ENCODE measurements at places on chromosomes 4 and X.

- DNase-seq = no peak
Measured at GRCh38 chr4:54897590-54897989, 227.8 kb downstream of the KDR start.

- DNase-seq = no peak
Measured at GRCh38 chrX:21167494-21167893, 206.7 kb upstream of the CNKSR2 start.

DNA sequence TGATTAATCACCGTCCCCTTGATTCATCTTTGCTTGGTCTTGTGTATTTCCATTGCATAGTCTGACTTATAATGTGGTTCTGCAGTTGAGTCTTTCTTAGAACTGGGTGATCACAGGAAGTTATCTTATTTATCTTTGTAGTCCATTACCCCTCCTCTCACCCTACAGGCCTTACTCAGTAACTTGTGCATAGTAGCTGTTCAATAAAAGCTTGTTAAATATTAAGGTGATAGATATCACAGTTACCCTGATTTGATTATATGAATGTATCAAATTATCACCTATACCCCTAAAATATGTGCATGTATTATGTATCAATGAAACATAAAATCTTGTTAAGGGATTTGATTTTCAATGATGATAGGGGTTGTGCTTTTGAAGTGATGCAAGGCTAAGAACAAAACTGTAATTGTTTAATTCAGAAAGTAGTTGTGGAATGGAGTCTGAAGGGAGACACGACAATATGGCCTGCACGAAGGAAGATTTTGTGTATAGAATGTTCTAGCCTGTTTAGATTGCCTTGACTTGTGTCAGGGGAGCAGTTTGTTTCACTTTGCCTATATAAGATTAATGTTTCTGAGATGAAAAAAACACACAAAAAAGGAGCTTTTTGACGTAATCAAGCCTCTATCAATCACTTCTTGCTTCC, 132.4 kb upstream of the LIMCH1 start:
- DNase-seq = no peak

GRCh38 chr4:8403976-8404375, 36.5 kb downstream of the ACOX3 start:
- no peak for DNase-seq

DNA sequence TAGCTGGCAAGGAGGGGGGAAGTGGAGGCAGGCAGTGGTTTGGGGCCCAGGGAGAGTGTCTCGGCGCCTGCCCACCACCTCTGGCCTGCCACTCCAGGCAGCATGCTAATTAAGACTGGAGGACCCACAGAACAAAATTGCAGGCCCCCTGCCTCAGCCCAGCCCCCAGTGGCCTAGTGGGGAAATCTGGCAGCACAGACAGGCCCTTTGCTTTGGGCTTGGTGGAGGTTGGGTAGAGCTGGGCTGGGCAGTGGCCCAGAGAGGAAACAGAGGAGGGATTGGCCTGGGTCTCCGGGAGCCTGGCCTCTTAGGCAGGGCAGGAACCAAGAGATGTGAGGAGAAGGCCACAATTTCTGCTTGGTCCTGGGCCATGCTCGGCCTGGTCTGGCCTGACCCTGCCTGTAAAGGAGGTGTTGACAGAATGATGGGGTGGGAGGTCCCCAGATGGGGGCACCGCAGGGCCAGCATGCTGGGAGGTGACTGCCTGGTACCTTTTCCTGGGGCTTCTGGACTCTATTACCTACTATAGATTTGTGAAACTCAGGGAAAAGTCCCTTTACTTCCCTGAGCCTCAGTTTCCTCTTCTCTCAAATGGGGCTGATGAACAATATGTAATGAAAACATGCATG, 92.4 kb upstream of the PJA1 start:
- DNase-seq = no peak

DNA sequence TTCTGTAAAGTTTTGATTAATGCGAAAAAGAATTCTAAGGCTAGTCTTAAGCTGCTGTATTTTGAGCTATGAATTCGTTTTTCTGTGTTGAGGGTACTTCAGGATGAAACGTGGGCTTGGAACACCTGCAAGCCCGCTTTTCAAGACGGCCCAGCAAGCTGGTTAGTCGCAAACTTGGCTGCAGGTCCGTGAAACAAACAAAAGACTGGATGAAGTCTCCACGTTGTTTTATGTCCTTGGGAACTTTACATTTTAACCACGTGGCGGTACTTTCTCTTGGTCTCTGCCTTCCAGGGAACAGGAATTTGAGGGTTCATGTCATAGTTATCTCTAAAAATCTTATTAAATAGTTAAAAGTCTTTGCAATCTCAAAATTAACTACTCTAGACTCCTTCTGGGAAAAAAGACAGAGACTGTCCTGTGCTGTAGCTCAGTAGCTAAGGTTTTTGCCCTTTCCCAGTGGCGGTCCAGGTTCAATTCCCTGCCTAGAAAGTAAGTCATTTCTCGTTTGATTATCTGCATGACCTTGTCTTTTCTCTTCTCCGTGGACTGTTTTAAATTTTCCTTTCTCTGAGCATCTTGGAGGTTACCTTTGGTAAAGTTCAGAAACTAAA, 21.0 kb downstream of the TENM3 start:
- no peak for DNase-seq

GRCh38 chrX:48035891-48036290, 29.1 kb downstream of the SPACA5 start:
- no peak for DNase-seq

DNA sequence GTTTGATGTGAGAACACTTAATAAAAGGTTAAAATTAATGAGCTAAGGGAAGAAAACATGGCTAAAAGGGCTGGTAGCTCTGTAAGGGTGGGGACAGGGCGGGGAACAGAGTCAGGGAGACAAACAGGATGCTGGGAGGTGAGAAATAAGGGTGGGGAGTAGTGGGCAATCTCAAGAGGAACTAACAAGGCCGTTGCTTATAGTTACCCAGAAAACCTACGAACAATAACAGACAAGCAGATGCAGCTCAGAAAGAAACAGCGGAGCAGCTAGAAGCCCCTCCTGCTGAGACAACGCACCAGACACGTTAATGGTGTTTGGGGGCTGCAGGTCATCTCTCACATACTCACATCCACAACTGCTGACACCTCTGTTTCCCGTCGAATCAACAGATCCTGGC, 9.7 kb upstream of the KLF3 start:
- no peak for DNase-seq

DNA sequence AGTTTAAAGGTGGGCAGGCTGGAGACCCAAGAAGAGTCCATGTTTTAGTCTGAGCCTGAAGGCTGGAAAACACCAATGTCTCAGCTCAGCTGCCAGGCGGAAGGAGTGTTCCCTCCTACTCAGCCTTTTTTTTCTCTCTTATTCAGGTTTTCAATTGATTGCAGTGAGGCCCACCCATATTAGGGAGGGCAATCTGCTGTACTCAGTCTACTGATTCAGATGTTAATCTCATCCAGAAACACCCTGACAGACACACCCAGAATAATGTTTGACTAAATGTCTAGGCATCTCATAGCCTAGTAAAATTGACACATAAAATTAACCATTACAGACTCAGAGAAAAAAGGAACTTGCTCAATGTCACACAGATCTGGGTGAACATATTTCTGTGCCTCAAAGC, 347.1 kb downstream of the GBA3 start:
- DNase-seq = no peak

DNA sequence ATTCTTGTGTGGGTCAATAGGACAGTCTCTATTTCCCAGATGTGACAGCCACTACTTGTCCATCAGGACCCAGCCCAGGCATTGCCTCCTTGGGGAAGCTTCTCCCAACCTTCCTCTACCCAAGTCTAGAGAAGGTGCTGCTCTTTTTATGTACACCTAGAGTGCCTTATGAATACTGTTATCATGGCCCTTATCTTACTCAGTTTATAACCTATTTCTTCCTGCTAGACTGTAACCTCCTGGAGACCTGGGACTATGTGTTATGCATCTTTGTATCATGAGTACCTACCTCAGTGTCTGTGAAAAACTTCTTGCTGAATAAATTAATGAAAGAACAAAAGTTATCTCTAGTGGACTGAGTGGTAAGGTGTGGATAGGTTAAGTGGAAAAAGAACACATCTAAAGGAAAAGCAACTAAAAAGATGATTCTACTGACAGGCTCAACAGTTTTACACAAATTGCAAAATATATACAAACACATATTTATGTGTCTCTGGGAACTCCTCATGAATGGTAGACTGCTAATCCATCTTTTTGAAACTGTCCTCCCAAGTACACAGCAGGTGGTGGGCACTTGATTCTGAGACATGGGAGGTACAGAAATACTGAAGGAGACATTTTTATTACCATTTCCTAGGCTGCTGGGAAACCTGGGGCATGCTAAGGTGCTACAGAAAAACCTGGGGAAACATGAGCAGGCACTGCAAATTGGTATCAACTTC, 106.6 kb downstream of the SH3RF1 start:
- no peak for DNase-seq

DNA sequence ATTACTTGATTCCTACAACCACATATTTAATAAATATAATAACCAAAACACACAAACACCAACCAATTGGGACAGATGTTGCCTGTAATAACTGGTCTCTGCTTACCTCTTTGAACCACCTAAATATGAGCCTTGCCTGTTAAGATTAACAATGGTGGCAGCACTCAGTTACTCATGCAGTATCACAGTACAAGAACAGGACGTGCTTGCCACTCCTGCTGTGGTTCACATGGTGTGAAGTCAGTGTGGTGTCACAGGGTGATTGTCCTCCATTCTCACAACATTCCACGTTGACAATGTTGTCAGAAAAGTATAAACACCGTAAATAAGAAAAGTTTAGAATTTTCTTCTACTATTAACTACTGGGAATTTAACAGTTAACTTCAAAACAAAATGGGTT, 365.0 kb downstream of the PPP3CA start:
- DNase-seq = no peak

DNA sequence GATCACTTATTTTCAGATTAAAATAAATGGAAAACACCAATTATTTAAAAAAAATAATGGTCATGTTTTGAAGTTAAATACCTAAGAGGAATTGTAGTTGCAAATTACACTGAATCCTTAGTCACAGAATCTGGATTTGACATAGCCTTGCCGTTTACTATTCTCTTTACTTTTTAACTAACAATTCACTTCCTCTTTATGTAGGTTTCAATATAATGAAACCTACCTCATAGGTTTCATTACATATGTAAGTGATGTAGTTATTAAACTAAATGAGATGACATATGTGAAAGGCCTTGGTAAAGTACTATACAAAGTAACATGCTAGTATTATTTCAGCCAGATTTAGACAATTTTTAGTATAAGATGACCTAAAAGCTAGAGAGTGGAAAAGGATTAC, 6.5 kb downstream of the SPP1 start:
- no peak for DNase-seq

GRCh38 chrX:40005292-40006011, 92.3 kb downstream of the BCOR start:
- DNase-seq = no peak

DNA sequence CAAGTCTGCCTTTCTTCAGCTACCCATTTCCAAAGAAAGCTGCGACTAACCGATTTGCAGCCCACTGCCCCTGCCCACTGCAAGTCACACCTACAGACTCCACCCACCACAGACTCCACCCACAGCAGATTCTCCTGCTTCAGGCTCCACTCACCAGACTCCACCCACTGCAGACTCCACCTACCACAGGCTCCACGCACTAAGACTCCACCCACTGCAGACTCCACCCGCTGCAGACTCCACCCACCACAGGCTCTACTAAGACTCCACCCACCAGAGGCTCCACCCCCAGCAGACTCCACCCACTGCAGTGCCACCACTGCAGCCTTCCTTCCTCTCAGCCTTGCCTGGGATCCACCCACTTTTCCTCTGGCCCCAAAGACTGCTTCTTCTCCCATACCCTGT, 41.3 kb downstream of the ABLIM2 start:
- peak; percentile 85 for DNase-seq

Measured in SK-MEL-5 (cell line).